Islet precursor cell (in vitro differentiated cells): ENCODE measurements at places on chromosomes 3 and 15.

GRCh38 chr3:175240921-175241320 lies 381.8 kb downstream of the NAALADL2 start:
- no peak for DNase-seq

DNA sequence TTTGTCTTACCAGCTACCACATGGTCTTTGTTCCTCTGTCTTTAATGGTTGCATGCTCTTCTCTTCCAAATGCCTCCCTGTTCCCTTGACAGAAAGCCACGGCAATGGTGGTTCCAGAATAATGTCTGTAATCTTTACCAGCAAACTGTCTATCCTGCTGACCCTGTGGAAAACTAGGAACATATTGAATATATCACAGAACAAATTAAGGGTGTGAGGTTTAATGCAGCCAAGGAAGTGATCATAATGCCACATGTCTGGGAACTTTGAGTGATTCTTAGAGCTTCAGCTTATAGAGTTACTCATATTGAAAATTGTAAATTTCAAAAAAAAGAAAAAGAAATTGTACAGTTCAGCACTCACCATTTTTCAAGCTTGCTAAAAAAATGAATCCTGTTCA lies 282.9 kb upstream of the RARB start:
- no peak for DNase-seq

DNA sequence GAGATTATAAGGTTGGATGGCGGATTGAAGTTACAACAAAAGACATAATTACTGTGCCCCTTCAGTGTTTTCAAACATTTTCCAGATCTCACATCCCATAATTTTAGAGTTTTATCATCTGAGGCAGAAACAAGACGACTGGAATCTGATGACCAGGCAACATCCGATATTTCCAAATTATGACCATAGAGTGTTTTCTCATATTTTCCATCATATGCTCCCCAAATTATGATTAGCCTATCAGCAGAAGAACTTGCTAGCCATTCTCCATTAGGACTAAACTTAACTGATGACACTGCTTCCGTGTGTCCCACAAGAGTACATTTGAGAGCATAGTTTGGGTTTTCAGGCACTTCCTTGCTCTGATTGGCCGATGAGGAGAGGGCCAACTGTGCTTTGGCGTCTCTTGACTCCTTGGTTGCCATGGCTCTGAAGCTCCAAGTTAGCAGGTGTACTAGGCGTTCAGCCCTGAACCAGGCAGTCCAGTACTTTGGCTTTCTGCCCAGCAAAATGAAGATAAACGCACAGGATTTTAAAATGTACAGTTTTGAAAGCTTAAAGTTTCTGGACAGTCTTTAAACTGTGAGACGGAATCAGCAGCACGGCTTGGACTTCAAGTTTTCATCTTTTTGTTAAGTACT lies 638 bp downstream of the WDR5B start:
- DNase-seq: peak; percentile 67

GRCh38 chr3:143035466-143036211 lies 34.3 kb downstream of the U2SURP start:
- no peak for DNase-seq

DNA sequence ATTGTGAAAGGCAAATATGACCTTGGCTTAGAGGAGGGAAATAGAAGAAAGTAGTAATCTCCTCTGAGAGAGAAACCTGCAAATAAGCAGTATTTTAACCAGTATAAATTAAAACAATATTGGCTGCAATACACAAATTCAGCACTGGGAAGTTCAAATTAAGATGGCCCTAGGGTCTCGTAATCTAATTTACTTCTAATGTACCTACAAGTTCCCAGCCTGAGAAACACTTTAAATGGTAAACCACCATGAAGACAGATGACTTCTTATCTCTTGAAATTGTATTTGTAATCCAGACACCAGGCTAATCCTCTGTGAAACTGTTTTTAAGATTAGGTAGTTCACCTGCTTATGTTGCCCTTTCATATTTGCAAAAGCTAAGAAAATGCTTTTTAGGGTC lies 199.7 kb downstream of the CADPS start:
- DNase-seq: no peak

DNA sequence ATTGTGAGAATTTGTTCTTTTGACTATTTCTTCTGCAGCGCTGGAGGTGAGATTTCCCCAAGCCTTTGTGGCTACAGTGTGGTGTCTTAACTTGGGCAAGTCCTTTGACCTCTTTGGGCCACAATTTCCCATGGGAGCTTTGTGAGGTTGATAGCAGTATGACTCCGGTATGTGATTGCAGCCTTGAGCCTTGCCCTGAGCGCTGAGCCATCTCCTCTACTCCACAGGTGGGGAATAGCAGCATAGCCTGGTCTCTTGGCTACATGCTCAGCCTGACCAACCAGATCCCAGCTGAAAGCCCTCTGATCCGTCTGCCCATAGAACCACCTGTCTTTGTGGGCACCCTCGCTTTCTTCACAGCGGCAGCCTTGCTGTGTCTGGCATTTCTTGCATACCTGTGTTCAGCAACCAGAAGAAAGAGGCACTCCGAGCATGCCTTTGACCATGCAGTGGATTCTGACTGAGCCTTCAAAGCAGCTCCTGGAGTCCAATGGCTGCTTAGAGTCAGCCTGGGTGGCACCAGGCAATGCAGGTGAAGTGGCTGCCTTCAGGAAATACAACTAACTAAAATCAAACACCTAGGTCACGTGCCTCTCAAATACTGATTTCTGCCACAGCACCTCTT lies 30.0 kb upstream of the RPL14 start:
- no peak for DNase-seq

GRCh38 chr15:76342058-76342381 lies 5.4 kb downstream of the ISL2 start:
- DNase-seq: no peak

GRCh38 chr3:34889641-34890040 lies 749.7 kb upstream of the ARPP21 start:
- DNase-seq: no peak

DNA sequence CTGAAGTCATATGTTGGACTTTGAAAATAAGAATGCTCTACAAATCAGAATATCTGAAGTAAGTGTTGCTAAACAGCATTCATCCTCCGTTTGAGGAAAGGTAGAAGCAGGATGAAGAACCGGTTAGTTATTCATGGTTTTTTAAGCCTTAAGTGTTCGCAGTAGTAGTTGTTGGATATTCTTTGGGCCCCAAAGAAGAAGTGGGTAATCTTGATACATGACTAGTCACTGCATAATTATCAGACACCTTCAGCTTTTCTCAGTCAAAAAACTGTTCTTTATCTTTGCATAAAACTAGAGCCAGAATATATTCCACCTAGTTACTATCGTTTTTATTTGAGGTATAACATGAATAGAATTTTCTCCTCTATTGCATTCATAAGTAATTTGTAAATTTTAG lies 13.8 kb downstream of the RAB5A start:
- no peak for DNase-seq

DNA sequence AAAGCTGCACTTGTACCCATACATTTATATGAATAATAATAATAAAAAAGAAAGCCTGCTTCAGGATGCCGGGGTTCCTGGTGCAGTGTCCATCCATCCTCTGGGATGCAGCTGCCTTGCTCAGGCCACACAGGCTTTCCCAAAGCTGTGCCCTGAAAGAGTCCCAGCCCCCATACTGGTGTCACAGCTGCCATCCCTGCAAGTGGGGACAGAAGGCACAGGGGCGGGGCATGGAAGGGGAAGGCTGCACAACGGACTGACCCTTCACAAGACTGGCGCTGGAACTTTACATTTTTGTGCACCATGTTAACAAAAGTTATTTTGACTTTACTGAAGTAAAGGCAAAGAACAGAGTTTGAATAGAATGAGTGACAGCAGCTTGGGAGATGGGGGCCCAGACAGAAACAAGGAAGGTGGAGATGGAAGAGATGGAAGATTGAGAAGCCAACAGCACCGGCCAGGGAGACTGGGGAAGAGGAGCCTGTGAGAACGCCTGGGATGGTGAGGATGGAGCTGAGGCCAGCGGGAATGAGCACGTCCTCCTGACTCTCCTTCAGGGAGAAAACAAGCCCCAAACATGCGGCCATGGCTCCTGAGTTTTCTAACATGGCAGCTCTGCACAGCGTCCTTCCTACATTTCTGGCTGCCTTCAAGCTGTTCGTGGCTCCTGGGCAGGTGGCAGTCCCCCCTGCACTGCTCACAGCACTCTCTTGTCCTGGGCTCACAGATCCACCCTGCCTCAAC lies 73.1 kb downstream of the ABTB1 start:
- DNase-seq: no peak

DNA sequence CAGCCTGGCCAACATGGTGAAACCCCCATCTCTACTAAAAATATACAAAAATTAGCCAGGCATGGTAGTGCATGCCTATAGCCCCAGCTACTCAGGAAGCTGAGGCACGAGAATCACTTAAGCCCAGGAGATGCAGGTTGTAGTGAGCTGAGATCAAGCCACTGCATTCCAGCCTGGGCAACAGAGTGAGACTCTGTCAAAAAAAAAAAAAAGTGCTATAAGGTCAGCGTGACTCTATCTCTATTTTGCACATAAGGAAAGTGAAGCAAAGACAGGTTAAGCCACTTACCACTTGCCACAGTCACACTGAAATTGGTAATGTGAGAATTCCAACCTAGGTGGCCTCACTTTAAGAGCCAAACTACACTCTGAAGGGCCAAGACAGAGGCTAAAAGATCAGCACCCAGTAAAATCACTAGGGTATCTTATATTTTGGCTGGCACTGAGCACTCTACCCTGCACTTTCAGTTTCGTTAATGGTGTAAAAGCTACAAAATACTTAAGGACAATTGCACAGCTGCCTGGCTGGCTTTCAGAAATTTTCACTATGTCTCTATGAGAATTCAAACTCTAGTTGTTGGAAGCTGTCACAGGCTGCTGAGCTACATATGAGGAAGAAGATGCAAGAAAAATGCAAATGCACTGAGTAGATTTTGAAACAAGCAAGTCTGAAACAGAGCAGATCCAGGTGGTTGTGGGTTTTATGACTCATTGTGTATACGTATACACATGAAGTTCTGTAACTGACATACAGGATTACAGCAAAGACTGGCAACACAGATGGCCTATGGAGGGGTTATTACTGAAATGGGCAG lies 32.7 kb downstream of the TRANK1 start:
- DNase-seq: peak; percentile 43

DNA sequence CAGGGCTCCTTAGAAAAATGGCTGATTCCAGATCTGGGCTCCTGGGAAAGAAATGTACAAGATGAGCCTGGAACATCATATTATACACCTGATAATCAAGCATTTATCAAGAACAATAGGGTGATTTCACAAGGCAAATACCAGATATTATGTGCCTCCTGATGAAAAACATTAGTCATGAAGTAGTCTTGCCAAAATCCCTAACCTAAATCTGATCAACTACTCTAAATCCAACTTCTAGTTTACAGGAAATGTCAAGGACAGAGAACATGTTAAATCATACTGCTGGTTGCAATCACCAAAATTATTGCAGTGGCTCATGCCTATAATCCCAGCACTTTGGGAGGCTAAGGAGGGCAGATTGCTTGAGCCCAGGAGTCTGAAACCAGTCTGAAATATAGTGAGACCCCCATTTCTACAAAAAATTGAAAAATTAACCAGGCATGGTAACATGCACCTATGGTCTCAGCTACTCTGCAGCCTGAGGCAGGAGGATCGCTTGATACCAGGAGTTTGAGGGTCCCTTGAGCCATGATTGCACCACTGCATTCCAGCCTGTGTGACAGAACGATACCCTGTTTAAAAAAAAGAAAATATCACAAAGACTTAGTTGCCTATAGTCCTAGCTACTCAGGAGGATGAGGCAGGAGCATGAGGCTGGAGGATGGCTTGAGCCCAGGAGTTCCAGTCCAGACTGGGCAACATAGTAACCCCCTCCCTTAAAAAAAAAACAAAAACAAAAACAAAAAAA lies 34.9 kb upstream of the ATP13A3 start:
- DNase-seq: no peak

GRCh38 chr15:76312540-76313174 lies 1.4 kb upstream of the ETFA start:
- peak; percentile 67 for DNase-seq

- DNase-seq: peak; percentile 52
These were observed 114.4 kb upstream of the POU1F1 start for GRCh38 chr3:87390821-87391220.

- DNase-seq: no peak
These were observed 6.9 kb downstream of the INAFM2 start for GRCh38 chr15:40330368-40330836.

- DNase-seq: no peak
These were observed 189.2 kb downstream of the CADM2 start for GRCh38 chr3:85148036-85148435.

GRCh38 chr3:109033000-109033660 lies 79.5 kb upstream of the GUCA1C start:
- no peak for DNase-seq

- no peak for DNase-seq
These were observed 188.1 kb downstream of the CHST2 start for GRCh38 chr3:143307613-143308183.

- DNase-seq: no peak
These were observed 8.9 kb downstream of the GYG1 start for GRCh38 chr3:149000206-149000745.

DNA sequence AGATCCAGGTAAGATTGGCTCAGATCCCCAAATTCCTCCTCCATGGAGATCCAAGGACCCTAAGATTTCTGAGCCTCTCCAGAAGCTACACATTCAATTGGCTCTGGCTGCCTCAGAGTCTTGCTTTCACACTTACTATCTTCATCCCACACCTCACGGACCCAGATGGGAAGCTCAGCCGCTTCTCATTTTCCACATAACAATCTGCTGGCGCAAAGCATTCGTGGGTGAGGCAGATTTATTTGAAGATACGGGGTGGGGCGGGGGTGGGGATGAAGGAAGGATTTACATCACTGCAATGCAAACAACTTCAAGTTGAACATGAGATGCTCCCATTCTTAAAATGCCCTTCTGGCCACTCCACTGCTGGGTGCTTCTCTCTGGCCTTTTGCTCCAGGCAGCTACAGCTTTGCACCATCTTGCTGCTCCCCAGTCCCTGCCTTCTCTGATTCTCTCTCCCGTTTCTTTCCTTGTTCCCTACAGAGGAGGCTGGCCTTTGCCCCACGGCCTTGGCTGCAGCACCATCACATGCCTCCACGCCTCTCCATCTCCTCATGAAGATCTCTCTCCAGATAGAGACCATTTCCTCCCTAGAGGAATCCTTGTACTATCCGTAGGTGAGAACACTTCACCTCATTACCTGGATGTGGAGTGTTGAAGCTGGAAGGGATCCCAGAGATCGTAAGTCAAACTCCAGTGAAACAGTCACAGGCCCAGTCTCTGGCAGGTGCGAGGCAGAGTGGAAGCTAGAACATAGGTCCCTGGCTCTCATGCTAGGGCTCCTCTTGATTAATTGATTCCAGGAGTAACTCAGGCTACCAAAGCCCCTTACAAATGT lies 175.9 kb downstream of the RPLP1 start:
- peak; percentile 17 for DNase-seq

DNA sequence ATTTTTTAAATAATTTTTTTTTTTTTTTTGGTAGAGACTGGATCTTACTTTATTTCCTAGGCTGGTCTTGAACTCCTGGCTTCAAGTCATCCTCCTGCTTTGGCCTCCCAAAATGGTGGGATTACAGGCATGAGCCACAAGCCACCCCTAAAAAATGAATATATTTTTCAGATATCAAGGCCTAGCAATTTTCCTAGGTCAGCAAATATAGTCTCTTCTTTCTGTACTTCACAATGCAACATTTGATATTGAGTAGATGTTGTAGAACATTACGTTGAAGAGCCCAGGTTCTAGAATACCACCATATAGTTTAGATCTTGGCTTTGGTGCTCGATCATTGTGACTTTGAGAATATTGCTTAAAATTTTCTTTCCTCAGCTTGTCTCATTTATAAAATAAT lies 437.9 kb downstream of the CNTN4 start:
- no peak for DNase-seq

- no peak for DNase-seq
These were observed 53.1 kb upstream of the ULK4 start for GRCh38 chr3:42014921-42015533.
